ENCODE measurements at places on chromosomes 4 and X.
A peak's percentile ranks its signal among the peaks of the same experiment; 100 is the strongest.

DNA sequence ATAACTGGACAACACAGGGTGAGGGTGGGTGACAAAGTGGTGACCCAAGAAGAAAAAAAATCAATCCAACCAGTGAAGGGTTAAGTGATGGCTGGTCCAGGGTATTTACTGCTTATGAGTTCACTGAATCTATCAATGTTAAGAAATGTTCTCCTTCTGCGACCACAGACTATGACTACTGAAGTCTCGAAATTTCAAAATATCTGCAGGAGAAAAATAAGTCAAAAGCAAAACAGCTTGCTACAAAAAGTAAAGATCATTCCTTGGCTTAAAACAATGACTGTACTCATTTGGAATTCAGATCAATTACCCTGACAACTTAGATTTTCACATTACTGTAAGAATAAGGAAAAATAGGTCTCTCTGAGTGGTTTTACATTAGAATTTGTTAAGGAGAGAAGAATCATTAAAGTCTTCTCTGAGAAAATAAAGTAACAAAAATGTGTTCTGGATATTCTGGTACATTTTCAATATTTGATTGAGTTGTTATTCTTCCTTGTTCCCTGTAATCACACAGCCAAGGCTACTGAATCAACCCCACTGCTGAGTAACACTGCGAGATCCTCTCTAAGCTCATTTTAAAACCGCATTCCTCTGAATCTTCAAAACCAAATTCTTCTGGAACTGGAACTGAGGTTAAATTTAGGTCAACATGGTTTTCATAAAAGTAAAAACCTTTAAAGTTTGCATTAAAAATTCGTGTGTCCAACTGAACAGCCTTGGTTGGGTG, 22.7 kb downstream of the SMPX start:
- no peak for DNase-seq

DNA sequence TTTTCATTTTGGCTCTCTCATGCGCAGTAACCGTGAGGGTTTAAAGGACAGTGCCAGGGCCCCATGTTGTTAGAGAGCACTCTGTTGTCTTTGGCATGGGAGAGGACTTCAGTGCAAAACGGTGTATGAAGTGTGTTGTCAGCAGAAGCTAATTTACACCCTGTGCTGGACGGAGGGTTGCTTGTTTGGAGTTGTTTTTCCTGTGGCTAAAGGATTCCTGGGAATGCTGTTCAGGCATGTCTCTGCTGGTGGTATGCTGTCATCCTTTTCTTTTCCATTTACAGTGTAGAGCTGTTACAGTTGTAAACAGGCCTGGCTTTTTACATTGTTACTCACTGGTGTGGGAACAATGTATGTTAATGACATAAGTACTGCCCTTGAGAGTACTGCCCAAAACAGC, 206.3 kb downstream of the CBR4 start:
- DNase-seq, result no peak

DNA sequence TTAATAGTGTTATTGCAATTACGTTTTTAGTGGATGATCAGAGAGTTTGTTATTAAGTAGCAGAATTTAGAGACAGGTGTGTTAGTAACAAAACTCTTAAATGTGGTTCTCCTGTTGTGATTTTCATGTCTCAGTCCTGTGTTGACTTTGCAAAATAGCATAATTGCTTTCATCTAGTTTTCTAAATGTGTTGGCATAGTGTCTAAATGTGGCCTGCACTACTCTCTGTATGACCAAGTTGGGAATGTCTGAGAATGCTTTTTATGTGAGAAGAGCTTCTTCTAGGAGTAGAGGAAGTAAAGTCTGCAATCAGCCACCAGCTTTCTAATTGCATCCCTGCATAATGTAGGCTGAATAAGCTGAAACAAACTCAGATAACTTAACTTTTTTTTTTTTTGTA, 158.6 kb upstream of the FAT1 start:
- DNase-seq, result no peak

GRCh38 chrX:6053141-6053540, 175.5 kb downstream of the NLGN4X start:
- no peak for DNase-seq

- no peak for DNase-seq
Measured at GRCh38 chrX:148380650-148381561, 119.5 kb upstream of the AFF2 start.

DNA sequence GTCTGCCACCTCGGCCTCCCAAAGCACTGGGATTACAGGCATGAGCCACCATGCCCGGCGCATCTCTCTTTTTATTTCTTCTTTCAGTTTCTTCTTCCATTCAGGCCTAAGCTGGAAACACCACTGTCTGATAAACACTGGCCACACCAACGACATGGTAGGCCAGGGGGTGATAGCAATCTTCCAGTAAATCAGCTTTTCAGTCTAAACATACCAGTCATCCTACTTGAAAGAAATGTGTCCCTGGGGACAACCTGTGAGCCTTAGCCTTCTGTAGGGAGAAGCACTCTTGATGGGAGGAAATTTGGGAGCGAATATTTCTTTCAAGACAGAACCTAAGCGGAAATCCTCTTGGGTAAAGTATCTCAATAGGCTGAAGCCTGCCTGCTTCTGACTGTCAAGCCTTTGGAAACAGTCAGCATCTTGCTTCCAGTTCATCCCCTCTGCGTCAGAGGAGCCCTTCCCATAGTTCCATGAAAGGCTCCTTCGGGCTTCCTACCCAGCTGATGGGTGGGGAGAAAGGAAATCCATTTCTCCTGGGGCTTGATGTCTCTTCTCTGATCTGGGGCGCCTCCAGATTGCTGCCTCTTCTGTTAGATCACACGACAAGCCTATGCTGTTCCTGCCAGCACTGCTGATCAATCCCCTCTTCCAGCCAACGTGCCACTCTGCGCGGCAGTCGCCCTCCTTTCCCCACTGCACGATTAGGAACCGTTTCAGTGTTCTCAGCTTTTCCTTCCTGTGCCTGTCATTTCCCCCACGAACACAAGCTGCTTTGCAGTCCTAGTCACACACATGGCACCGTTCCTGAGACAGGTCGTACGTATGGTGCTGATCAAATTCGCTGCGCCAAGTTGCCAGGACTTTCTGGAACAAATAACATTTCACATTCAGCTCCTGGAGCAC, 49.5 kb upstream of the CBR4 start:
- no peak for DNase-seq

DNA sequence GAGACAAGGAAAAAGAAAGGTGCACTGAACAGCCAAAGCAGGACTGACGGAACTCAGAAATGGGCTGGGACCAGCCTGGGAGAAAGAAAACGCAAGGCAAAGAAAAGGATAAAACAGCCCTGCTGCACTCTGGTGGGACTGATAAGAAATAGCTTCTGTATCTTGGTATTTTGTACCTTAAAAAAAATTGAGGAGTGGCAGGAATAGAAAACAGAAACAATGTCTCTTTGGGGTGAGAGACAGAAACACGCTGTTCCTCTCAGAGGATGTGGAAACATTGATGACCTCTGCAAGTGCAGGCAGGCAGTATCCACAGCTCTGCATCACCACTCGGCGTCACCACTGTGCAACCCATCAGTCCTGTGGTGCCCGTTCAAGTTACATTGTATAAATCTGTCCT, 152.5 kb upstream of the SPRY1 start:
- no peak for DNase-seq

GRCh38 chr4:76982638-76983584, 33.4 kb downstream of the SEPTIN11 start:
- no peak for DNase-seq

DNA sequence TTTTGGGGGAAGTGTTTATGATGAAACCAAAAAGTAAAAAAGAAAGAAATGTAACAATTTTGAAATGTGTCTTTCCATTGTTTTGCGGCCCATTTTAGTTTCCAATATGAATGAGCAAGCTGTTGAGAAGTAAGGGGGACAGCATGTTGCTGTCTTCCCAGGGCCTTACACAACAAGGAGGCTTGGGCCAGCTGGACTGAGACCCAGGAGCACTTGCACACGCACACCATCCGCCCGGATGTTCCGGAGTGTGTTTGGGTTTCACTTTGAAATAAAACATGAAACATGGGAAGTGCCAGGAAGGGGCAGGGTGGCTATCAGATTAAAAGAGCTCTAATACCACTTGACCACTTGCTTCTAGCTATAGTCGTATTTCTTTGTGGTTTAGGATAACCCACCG, 144.4 kb downstream of the NHS start:
- DNase-seq, result no peak

GRCh38 chr4:169707958-169708643, 49.6 kb downstream of the HPF1 start:
- no peak for DNase-seq

DNA sequence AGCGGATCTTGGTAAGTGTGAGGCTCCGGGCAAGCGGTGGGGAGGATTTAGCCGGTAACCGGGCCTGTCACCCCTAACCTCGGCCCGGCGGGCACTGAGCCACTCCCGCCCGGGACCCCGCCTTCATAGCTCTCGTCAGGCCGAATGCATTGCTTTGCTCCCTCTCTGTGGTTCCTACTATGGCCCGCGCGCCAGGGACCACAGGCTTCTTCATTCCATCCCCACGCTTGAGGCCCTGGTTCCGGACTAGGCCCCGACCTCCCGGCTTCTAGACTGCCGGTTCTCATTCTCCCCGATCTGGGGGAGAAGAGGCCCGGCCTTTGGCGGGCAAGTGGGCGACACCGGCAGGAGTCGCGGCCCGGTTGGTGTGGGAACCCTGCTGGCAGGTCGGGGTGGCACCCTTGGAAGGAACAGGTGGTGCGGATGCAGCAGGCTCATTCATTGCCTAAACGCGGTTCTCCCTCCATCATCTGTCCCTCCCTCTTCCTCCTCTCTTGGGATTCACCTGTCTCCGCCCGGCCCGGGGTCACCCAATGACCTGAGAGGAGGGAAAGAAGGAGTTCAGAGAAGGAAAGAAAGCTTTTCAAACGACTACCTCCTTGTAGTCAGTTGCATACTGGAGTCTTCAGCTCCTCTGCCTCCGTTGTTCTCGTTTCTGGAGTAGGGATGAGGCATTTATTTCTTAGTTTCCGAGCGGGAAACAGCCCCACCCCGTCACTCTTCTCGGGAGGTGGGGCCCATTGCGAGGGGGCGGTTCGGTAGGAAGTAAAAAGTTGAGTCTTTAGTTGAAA, at the start of gene NDUFC1:
Gene NDUFC1, minus strand, starts transcription at position 657 of the 791 bp plus-strand sequence. CDS start 6,679 bp downstream, outside the sequence.
- DNase-seq, result peak; percentile 42

- no peak for DNase-seq
Measured at GRCh38 chr4:37225778-37226177, 18.8 kb upstream of the NWD2 start.

GRCh38 chr4:172871381-172871780, 297.2 kb upstream of the GALNT7 start:
- no peak for DNase-seq

GRCh38 chrX:20197641-20198210, 56.1 kb upstream of the EIF1AX start:
- no peak for DNase-seq

DNA sequence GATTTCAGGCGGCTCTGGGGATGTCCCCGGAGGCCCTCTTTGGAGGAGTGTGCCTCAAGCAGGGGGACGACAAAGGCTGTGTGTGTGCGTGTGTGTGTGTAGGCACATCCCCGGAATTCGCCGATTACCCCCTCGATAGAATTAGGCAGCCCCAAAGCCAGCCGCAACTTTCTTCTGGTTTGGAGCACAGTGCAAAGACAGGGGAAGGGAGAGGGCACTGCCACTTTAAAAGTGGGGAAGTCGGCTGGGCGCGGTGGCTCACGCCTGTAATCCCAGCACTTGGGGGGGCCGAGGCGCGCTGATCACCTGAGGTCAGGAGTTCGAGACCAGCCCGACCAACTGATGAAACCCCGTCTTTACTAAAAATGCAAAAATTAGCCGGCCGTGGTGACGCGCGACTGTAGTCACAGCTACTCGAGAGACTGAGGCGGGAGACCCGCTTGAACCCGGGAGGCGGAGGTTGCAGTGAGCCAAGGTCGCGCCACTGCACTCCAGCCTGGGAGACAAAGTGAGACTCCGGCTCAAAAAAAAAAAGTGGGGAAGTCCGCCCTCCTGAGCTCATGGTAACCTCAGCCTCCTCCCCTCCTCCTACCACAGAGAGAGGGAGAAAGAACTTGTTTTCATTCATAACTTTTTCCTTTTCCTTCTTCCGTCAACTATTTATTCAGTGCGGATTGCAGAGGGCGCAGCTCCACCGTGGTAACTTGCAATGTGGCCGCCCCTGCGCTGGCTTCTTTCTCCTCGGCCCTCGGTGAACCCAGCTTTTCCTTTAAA, 2.4 kb downstream of the SPRY1 start:
- no peak for DNase-seq

DNA sequence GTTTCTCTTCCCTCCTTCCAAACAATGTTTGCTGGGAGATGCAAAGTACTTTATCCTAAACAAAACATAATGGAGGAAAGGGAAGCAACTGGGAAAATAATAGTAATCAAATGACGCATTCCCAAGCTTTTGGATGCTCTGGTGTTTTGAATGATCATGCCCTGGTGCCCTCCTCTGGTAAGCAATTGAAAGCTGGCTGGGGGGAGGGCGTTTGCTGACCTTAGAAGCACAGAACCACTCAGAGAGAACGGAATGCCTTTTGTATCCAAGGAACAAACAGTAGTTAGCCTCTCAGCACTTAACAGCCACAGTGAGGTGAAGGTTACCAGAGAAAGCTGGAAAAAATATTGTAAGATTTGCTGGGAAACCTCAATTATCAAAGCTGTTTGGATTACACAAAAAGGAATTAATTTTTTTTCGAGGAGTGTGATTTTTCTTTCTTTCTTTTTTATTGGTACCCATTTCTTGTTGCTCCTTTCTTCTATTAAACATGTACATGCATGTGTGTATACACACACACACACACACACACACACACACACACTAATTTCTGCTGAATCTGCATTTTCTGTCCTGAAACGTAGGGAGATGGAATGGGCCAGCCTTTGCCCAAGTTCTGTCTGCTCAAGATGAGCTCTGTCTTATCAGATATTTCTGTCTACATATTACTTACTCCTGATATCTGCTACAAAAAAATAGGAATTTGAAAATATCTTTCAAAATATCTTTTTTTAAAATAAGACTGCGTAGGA, 155.8 kb upstream of the IGFBP7 start:
- no peak for DNase-seq

- no peak for DNase-seq
Measured at GRCh38 chrX:45166781-45167180, 33.9 kb downstream of the DIPK2B start.

- peak; percentile 88 for DNase-seq
Measured at GRCh38 chr4:110480031-110480549, 4.1 kb downstream of the ENPEP start.

DNA sequence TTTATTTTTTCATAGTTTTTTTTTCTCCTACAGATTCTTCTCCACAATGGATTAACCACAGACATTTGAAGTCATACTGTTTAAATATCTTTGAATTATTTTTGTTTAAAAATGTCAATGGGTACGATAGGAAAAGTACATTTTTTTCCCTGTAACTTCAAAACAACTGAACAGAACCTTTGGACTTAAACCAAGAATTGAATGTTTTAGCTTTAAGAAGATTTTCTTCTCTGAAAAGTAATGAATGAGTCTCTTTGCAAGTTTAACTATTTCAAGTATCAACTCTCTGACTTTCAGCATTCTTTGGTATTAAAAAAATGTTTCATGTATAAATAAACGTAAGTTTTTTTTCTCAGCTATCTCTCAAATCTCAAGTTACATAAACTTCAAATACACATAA, 364.3 kb downstream of the FBXO8 start:
- DNase-seq, result no peak
